ENCODE measurements at places on chromosomes 2 and 18. TPM values are rescaled to one million over a fixed set of nuclear protein-coding genes. Genes with fewer than 3 reads are reported as not detected.
A peak's percentile ranks its signal among the peaks of the same experiment; 100 is the strongest.

DNA sequence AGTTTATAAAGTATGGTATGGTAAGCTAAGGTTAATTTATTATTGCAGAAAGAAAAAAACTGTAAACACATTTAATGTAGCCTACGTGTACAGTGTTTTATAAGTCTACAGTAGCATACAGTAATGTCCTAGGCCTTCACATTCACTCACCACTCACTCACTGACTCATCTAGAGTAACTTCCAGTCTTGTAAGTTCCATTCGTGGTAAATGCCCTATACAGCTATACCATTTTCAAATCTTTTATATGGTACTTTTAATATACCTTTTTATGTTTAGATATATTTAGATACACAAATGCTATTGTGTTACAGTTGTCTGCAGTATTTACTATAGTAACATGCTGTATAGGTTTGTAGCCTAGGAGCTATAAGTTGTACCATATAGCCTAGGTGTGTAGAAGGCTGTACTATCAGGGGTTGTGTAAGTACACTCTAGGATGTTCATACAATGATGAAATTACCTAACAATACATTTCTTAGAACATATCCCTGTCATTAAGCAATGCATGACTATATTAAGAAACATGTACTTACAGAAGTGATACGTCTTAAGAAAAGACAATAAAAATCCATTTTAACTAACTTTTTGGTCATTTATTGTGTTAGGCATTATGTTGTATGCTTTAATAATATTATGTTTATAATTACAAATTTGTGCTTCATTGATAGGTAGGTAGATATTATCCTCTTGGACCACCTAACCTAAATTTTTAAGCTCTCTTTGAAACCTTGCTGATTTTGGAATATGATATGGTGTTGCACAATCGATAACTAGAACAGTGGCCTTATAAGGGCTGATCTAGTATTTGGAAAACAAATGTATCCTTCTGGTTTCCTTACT, 51.9 kb downstream of the VRK2 start:
- no peak for DNase-seq
- H3K27ac ChIP-seq, result no peak overlapping the region
- no peaks in the 10 kb centered on the region for H3K4me1 ChIP-seq
- no peaks in the 10 kb centered on the region for H3K27me3 ChIP-seq
- H3K4me3 ChIP-seq, result no peak overlapping the region

DNA sequence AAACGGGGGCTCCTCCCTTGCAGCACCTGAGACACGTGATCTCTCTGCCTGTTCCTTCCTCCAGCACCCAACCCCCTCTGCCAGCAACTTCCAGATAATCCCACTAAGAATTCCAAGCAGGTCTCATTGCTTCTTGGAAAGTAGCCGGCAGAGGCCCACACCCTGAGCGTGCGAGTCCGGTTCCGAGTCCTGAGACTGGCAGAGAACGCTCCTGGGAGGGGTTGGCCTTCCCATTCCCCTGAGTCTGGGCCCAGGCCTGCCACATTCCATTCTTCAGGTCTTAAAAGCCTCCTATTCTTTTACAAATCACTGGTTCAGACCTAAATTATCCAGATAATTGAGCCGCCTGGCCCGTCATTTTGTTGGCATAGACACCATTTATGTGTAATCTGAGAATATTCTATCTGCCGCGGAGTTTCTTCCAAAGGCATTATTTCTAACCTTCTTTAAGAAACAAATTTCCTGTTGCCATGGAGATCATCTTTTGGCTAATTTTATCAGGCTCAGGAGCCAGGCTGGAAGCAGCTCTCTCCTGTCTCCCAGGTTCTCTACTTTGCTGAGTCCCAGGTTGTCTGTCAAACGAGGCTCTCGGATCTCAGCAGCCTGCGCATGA, 165.4 kb downstream of the MYCN start:
- no peaks in the 10 kb centered on the region for H3K36me3 ChIP-seq
- no peak for DNase-seq
- no peak overlapping the region for H3K27ac ChIP-seq
- no peaks in the 10 kb centered on the region for H3K27me3 ChIP-seq
- peaks cover 60% of the 10 kb centered on the region for H3K4me1 ChIP-seq
- H3K4me3 ChIP-seq, result no peak overlapping the region

- H3K27ac ChIP-seq, result no peak overlapping the region
- H3K4me1 ChIP-seq, result no peaks in the 10 kb centered on the region
- no peaks in the 10 kb centered on the region for H3K36me3 ChIP-seq
- H3K4me3 ChIP-seq, result no peak overlapping the region
These were observed 26.0 kb downstream of the ACADL start for GRCh38 chr2:210199186-210199765.

GRCh38 chr2:63514781-63515180, 73.5 kb downstream of the WDPCP start:
- DNase-seq, result no peak
- no peaks in the 10 kb centered on the region for H3K27me3 ChIP-seq
- H3K4me3 ChIP-seq, result no peak overlapping the region
- no peaks in the 10 kb centered on the region for H3K4me1 ChIP-seq

- H3K4me1 ChIP-seq, result peaks cover 12% of the 10 kb centered on the region
- peak overlapping the region; percentile 69 for H3K4me3 ChIP-seq
- H3K27ac ChIP-seq, result no peak overlapping the region
- no peak for DNase-seq
- peaks cover 14% of the 10 kb centered on the region for H3K27me3 ChIP-seq
These were observed 2.0 kb downstream of the OTOS start for GRCh38 chr2:240138254-240138984.

DNA sequence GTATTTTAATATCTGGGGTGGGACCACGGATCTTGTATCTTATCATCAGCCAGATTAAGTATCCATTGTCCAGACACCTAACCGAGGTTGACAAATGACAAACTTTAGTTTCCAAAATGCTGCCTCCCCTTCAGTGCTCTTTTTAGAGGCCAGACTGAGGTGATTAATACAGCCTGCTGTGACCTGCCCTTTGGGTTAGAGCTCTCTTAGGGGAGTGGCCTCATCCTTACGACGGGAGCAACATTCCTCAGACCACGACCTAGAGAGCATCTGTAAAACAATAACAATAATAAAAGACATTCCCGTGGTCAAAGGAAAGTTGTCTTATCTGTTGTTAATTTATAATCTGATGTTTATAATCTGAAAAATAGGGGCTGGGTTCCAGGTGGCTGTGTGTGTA, 405.3 kb downstream of the LPIN1 start:
- DNase-seq, result no peak
- no peak overlapping the region for H3K4me3 ChIP-seq
- no peaks in the 10 kb centered on the region for H3K36me3 ChIP-seq
- H3K27me3 ChIP-seq, result no peaks in the 10 kb centered on the region
- H3K27ac ChIP-seq, result no peak overlapping the region

DNA sequence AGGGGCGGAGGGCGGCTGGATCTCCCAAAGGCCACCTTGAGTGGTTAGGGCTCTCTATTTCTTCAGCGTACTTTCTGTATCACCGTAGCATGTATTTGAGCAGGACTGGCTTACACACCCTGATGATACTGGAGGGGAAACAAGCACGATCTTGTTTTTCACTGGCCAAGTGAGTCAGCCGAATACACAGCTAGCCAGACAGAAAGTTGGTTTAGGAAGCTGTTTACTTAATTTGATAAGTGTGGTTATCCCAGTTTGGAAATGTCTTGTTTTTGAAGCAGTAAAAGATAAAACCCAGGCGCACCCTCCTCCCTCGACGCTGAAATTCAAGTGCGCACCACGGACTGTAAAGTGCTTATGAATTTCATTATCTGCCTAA, 582 bp downstream of the RIOK3 start:
- peak overlapping the region; percentile 44 for H3K27ac ChIP-seq
- DNase-seq, result no peak
- peaks cover 29% of the 10 kb centered on the region for H3K4me1 ChIP-seq
- no peaks in the 10 kb centered on the region for H3K36me3 ChIP-seq
- H3K27me3 ChIP-seq, result peaks cover 3% of the 10 kb centered on the region
- peak overlapping the region; percentile 99 for H3K4me3 ChIP-seq

GRCh38 chr2:19759880-19760279, 141.9 kb downstream of the TTC32 start:
- no peaks in the 10 kb centered on the region for H3K36me3 ChIP-seq
- H3K27me3 ChIP-seq, result no peaks in the 10 kb centered on the region
- no peaks in the 10 kb centered on the region for H3K4me1 ChIP-seq

DNA sequence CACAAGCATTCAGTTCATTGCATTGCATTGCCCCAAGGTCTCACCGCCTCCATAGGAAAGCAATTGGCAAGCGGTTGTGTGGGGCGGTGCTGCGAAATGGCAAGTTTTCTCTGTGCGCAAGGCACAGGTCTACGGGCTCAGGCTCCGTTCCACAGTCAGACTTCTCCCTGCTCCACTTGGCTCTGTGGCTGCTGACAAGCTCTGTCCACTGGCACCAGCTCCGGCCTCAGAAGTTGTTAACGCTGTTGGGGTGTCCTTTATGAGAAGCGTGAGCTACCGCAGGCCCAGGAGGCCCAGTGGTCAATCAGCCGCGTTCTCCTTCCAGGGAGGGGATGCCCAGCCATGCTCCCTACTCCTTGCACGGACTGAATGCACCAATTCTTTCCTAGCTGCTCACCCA, 87.0 kb upstream of the GATA6 start:
- peaks cover 5% of the 10 kb centered on the region for H3K4me1 ChIP-seq
- no peaks in the 10 kb centered on the region for H3K27me3 ChIP-seq
- no peak for DNase-seq
- no peak overlapping the region for H3K4me3 ChIP-seq

DNA sequence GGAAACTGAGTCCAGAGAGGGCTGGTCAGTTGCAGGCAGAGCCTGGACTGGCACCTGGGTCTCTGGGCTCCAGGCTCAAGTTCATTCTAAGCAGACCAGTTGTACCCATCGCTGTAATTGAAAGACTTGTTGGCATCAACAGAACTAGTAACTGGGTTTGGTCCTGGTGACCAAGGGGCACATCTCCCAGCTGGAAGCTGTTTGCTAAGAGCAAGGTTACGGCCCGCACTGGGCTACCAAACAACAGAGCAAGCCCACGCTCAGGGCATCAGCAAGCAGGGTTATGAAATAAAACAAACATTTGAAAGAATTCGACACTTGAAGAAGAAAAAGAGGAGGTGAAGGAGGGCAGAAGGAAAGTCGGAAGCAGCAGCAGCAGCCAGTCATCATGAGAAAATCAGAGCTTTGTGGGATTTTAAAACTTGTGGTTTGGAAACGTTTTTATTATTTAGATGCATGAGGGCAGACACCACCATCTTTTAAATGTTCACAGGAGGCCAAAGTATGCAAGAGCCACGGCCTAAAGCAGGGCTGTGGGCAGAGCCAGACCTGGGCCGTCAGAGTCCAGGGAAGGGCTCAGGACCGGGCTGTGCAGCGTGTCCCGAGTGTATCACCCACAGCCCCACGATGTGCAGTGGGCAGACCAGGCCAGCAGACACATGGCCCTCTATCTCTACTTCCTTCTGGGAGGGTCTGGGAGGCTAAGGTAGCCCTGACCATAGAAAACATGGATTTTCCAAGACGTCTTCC, 220.3 kb downstream of the BCL2 start:
- no peaks in the 10 kb centered on the region for H3K36me3 ChIP-seq
- peaks cover 2% of the 10 kb centered on the region for H3K27me3 ChIP-seq

DNA sequence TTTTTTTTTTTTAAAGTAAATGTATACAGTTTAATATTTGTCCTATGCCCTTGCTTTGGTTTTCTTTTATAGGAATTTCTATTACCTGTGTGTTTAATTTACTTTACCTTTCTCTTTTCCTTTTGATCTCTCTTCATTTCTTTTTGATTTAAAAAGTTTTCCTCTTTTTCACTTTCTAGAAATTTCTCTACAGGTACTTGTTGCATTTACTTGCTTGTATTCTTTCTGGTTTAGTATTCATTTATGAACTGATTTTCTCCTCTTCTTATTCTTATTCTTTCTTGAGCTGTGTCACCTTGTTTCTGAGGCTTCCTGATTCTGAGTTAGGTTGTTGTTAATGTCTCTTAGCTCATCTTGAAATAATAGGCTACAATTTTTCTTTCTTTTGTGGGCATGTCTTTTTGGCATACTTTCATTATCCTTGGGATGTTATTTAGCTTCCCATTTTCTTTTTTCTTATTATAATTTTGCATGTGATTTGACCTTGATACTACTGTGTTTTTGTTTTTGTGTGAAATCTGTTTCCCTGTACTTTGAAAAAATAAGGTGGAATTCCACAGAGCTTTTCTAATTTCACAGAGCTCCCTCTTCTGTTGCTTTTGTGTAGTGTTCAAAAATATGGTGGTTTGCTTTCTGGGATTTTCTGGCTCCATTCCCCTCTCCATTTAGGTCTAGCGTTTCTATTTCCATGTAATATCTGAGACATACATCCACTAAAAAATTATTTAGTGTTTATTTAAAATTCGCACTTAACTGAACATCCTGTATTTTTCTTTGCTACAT, 25.5 kb upstream of the ALMS1 start:
- H3K36me3 ChIP-seq, result no peaks in the 10 kb centered on the region
- H3K27me3 ChIP-seq, result peaks cover 43% of the 10 kb centered on the region
- no peak for DNase-seq
- no peak overlapping the region for H3K27ac ChIP-seq
- no peaks in the 10 kb centered on the region for H3K4me1 ChIP-seq

DNA sequence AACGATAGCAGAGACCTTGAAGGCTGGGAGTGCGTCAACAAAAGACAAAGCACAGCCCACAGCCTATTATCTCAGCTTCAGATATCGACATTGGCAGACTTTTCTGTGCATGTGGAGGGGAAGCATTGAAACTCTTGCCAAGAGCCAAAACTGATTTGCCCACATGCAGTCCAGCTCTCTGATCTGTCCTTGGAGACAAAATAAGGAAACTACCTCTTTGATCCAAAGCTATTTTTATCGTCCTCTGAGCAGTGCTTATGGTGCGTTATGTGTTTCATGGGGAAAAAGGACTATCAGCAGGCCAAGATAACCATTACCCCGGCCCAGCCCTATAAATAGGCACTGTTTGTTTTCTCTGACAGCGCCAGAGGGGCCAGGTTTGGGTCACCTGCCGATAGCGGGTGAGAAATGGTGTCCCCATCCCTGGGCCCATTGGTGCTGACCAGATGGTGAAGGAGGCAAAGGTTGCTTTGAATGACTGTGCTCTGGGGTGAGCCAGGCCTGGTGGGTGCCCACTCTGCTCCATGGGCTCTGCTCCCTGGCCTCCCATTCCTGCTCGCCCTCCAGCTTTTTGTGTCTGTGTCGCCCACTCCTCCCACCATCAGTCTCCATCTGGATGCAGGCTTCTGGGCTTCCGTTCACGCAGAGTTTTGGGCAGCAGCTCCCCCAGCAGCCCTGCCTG, 176.1 kb upstream of the HS6ST1 start:
- no peaks in the 10 kb centered on the region for H3K36me3 ChIP-seq
- H3K27me3 ChIP-seq, result no peaks in the 10 kb centered on the region
- no peak for DNase-seq
- no peak overlapping the region for H3K4me3 ChIP-seq
- H3K4me1 ChIP-seq, result no peaks in the 10 kb centered on the region
- H3K27ac ChIP-seq, result no peak overlapping the region

DNA sequence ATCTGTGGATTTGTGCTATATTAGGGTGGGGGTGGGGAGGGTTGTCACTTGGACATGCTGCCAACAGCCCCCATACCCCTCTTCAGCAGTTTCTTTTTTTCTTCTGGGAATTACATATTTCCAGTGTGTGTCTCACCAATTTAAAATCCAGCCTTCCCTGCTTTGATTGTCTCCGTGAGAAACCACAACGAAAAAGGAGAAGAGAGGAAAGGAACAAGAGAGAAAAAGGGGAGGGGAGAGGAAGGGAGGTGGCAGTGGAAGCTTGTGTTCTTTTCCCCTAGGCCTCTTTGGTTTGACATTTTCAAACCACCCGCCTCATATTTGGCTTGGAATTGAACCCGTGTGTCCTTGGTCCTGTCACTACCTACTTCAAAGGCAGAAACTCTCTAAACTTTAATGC, 860 bp downstream of the CTNNA2 start:
- H3K4me1 ChIP-seq, result peaks cover 10% of the 10 kb centered on the region
- no peaks in the 10 kb centered on the region for H3K36me3 ChIP-seq
- H3K4me3 ChIP-seq, result peak overlapping the region; percentile 87
- H3K27me3 ChIP-seq, result peaks cover 76% of the 10 kb centered on the region
- no peak overlapping the region for H3K27ac ChIP-seq

The EDAR gene
- total RNA-seq, result not detected

The ACMSD gene
- not detected for total RNA-seq

The STPG4 gene
- total RNA-seq, result 0.26 TPM

The PIK3C3 gene
- 38.0 TPM for total RNA-seq

The RTP5 gene
- total RNA-seq, result not detected

The LPIN1 gene
- total RNA-seq, result 42.3 TPM

All from neural crest cell (in vitro differentiated cells).